ENCODE measurements at places on chromosomes 16 and 17.

DNA sequence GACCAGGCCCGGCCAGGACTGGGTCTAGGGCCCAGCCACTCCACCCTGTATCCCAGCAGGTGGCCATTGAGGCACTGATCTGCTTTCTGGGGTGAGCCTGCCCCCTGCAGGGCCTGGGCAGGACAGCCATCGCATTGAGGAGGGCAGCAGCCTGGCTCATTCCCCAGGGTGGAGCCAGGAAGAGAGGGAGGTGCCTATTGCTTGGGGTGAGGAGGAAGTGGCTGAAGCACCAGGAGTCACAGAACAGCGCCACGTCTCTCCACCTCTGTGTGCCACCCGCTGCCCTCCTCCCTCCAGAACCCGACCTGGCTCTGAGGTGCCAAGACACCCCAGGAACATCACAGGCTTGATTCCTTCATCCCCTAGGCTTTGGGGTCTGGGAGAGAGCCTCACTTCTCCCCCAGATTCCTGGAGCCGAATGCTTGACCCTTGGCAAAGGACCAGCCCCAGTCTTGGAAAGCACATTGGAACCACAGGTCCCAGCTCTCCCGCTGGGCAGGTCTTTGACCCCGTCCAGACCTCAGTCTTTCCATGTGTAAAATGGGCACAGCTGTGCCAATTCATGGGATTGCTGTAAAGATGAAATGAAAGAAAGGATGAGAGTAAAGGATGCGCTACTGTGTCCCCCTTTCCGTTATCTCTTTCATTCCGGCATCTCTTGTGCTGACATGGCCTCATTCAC, 7.2 kb upstream of the KRT36 start:
- DNase-seq, result no peak

DNA sequence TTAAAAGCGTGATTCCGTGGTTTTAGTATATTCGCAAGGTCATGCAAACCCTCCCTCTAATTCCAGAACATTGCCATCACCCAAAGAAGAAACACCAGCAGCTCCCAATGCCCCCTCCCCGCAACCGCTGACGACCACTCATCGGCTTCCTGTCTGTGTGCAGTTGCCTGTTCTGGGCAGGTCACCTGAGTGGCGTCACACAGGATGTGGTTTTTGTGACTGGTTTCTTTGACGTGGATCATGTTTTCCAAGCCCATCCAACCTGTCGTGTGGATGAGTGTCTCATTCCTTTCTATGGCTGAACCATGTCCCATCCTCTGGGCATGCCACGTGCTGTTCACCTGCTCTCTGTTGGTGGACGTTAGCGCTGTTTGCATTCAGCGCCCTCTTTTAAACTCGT, 8.2 kb upstream of the ATP2C2 start:
- DNase-seq, result no peak

DNA sequence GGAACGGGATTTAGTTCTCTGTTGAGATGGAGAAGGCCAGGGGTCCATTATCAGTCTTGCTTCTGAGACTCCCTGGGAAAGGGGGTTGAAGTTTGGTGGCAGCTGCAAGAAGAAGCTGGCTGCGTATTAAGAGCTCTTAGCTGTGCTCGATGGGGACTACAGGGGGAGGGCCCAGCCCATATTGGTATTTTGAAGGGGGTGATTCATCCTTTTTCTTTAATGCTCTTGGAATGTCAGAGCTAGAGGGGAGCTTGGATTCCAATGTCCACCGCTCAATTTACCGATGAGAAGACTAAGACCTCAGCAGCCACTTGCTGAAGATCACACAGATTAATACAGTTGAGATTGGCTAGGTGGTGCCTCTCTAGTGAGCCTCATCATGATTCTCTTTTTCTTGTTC, 5.0 kb downstream of the NOG start:
- DNase-seq, result no peak

DNA sequence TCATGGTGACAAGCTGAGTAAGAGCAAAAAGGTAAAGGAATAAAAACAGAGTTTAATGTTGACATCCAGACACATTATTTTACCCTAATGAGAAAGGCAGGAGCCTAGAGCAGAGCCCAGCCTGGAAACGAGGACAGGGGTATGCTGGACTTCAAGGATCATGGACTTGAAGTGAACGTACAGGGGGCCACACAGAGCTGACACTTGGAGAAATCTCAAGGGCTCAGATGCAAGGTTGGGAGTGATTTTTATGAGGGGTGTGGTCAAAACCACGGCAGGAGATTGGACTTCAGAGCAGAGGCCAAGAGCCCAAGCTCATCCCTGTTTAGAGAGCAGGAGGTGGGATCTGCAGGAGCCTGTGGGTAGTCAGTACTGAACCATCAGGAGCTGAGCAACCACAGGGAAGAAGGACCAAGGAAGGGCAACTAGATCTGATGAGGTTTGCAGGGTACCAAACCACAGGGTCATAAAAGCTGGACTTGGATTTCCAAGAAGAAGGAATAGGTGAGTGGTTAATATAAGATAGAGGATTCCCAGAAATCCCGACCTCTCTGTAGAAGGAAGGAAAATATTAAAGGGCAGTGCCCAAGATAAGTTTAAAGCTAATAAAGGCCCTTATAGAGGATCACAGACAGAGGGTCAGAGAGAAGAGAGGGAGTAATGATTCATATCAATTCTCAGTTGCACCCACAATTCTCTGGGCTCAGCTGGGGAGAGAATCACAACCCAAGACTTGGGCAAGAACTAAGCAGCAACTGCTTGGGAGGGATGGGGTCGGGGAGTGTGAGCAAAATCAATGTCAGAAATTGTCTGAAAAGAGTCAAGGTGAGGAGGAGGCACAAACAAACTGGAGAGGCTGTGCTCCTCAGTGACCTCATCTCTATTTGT, 331.7 kb downstream of the SOX9 start:
- no peak for DNase-seq

DNA sequence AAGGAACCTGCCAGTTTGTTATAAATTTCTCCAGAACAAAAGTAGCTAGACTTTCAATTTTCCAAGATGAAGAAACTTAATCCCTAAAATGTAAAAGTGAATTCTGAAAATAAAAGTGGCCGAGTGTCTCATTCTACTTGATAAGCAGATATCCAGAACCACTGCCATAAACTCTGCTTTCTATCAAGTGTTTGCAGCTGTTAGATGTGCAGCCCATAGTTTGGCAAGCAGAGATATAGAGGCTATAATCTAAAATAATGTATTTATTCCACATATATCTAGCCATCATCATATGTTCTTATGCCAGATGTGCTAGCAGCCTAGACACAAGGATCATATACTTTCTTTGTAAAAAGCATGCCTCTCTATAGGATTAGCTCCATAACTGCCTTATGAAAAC, 14.7 kb upstream of the FBXL20 start:
- no peak for DNase-seq

DNA sequence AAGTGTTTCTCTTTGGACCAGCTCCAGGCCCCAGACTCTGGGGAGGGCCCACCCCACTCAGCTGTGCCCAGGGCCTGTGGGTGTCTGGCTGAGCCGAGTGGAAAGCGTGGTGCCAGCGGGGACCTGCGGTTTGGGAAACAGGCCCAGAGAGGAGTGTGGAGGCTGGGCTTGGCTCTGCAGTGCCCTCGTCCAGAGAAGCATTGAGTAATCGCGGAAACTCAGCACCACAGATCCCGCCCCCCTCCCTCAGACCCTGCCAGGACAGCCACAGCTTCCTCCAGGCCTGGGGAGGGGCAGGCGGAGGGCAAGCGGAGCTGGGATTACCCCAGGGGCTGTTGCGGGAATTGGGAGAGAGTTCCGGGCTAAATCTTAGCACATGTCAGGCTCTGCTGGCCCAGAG, 14.6 kb upstream of the PITPNA start:
- DNase-seq, result no peak

- DNase-seq, result no peak
These were observed 145.2 kb downstream of the MYO1D start for GRCh38 chr17:32731556-32732295.

DNA sequence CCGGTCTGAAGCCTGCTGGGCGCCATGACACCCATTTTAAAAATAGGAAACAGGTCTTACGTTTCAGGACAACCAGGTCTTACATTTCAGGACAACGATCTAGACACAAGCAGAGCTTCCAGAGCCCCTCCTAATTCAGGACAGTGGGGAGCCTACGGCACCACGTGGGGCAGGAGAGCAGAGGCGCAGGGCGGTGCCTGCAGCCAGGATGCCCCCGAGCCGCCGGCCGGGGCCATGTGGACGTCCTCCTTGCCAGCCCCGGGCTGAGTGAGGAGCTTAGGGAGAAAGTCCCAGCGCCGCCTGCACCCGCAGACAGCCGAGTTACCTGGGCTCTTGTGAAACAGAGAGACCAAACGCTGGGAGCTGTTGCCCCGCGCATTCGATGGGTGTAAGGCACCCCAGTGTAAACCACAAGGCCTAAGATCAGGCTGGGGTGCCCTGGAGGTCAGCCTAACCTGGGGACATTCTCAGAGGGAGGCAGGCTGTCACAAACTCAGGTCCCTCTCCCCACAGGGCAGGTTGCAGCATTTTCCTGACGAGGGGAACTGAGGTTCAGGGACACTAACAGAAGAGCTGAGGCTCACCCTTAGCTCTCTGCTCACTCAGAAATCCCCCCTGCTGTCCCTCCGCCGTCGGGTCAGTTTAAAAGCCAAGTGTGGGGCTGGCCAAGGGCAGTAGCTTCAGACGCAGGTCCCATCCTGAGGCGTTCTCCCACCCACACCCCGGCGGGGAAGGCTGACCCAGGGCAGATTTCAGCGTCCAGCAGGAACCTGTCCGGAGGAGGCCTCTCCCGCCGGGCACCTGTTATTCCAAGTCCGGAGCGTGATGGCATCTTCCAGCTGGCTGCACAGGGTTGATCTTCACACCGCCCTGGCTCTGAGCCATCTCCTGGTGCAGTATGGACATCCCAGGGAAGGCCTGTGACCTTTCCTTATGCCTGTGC, 1.8 kb upstream of the NOTUM start:
- no peak for DNase-seq

- DNase-seq, result no peak
These were observed 11.1 kb upstream of the CD300LD start for GRCh38 chr17:74603037-74603635.

DNA sequence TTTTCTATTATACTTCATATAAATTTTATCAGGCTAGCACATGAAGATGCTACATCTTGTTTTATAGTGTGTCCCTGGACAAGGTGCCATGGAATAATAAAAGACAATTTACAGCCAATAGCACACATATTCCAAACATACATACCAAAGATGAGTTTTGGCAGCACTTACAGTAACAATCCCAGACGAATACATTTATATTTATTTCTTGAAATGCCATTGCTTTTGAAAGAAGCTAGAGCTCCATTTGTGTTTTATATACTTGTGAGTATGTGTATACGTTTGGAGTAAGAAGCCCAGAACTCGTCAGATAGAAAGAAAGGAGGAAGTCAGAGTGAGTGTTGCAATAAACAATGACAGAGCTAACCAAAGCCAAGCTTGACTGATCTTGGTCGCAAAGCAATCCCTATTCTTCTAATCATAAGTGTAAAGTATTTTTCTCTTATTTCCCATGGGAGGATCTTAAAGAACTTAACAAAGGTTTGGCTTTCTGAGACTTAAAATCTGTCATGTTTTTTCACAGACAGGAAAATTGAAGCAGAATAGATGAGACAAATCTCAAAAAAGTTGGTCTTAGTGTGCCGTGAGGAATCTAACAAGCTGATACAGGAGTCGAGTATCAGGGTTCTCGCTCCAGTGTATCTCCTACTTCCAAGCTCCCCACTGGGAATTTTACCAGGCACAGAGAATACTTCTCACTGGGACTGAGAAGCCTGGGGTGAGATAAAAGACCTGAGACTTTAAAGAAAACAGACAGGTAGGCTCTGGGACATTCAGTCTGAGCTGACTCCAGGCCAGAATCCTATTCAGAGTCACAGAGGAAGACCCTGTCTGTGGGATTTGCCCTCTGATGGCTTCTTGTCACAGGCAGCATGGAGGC, 175.4 kb downstream of the AATF start:
- no peak for DNase-seq

- no peak for DNase-seq
These were observed 819.8 kb upstream of the SOX9 start for GRCh38 chr17:71301063-71301462.

DNA sequence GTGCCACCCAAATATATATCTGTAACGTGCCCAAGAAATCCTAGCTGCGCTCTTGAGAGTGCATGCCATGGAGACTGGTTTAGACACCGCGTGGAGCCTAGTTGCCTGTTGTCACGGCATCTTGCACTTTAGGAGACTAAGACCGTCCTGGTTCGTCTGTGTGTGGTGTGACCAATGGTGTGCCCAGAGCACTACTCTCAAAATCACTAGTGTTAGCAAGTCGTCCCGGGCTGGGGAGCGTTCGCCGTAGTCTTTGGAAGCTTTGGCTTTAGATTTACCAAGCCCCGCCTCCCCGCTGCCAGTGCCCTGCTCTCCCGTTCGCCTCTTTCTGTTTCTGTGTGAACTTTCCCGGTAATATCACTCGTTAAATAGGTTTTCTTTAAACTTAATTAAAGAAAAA, 27.0 kb downstream of the CLUH start:
- DNase-seq, result no peak

GRCh38 chr17:55648086-55648485, 74.6 kb downstream of the TMEM100 start:
- no peak for DNase-seq

DNA sequence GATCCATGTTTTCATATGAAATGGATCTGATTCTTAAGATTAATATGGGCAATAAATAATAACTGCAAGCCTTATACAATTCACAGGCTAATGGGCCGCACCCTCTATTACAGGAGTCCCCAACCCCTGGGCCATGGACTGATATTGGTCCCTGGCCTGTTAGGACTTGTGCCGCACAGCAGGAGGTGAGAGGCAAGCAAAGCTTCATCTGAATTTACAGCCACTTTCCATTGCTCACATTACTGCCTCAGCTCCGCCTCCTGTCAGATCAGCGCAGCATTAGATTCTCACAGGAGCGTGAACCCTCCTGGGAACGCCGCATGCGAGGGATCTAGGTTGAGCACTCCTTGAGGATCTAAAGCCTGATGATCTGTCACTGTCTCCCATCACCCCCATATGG, 26.8 kb downstream of the METTL16 start:
- DNase-seq, result no peak

DNA sequence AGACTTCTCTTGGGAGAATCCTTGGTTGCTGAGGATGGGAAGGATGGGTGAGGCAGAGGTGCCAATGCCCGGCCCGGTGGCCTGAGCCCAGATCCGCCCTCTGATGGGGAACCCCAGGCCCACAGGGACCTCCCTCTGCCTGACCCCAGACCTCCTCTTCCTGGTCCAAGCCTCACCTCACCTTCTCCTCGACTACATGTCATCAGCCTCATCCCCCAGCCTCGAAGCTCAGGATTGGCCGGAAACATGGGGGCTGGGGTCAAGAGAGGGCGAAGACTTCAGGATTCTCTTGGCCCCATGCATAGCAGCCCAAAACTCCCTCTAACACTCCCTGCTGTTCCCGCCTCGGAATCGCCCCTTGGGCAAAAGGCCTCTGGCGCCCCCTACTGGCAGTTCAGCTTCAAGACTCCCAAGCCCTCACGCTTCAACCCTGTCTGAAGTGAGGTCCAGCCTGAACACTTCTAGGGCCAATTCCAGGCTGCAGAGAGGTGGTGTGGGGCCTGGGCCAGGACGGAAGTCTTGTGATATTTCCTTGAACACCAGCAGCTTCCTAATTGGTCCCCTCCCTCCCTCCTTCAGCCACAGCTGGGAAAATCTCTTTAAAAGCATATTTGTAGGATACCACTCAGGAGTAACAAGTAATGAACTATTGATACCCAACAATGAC, 47.2 kb downstream of the ARHGAP27 start:
- DNase-seq, result peak; percentile 92

Data from stimulated activated CD4-positive, alpha-beta T cell treated with anti-CD3 and anti-CD28 coated beads, Interleukin-1b, Interleukin-23, amount 100 ng/mL, for 1 hour (primary cell).